ENCODE measurements at places on chromosomes 3 and 15. TPM values are rescaled to one million over a fixed set of nuclear protein-coding genes. Genes with fewer than 3 reads are reported as not detected.

GRCh38 chr15:56353740-56354139, 11.5 kb upstream of the TEX9 start:
- no peaks in the 10 kb centered on the region for H3K27me3 ChIP-seq
- H3K4me1 ChIP-seq = no peaks in the 10 kb centered on the region
- no peak overlapping the region for H3K27ac ChIP-seq
- H3K4me3 ChIP-seq = no peak overlapping the region
- no peak for DNase-seq
- no peaks in the 10 kb centered on the region for H3K36me3 ChIP-seq

GRCh38 chr15:51004103-51004551, 90.6 kb downstream of the TNFAIP8L3 start:
- no peak overlapping the region for H3K27ac ChIP-seq
- no peak for DNase-seq
- H3K36me3 ChIP-seq = no peaks in the 10 kb centered on the region
- H3K4me3 ChIP-seq = no peak overlapping the region
- no peaks in the 10 kb centered on the region for H3K27me3 ChIP-seq
- no peaks in the 10 kb centered on the region for H3K4me1 ChIP-seq

- peak; percentile 1 for DNase-seq
- no peaks in the 10 kb centered on the region for H3K27me3 ChIP-seq
- peaks cover 8% of the 10 kb centered on the region for H3K4me1 ChIP-seq
- peak overlapping the region; percentile 51 for H3K27ac ChIP-seq
Observed at GRCh38 chr3:188974856-188975599, 196.7 kb upstream of the TPRG1 start.

Gene RAB6B
- 0.73 TPM for total RNA-seq

Gene UBAP1L
- total RNA-seq = 3.5 TPM
